ENCODE measurements at places on chromosomes 2 and 18.

- no peak for DNase-seq
Measured at GRCh38 chr18:50665015-50665414, 105.1 kb downstream of the MAPK4 start.

DNA sequence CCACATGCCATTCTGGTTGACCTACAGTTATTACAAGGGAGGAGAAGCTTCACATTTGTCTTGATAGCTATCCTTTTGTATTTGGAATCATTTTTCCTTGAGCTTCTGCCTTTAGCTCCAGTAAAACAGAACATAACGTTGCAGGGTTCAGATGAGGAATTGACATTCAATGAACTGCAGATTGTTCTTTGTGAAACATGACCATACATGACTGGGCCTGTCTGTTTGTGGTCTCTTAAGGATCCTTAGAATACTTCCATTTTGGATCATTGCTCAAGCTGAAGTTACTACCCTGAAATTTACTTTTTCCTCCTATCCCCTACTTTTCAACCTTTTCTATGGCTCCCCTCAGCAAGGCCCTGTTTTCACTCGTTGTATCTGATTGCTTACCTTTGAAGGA, 1281.7 kb upstream of the CELF4 start:
- no peak for DNase-seq

GRCh38 chr2:8676191-8676920, 5.5 kb upstream of the ID2 start:
- no peak for DNase-seq

GRCh38 chr18:63908858-63909257, 1.1 kb downstream of the SERPINB10 start:
- DNase-seq, result no peak

GRCh38 chr18:79755496-79756142, 42.1 kb upstream of the KCNG2 start:
- no peak for DNase-seq

- no peak for DNase-seq
Measured at GRCh38 chr2:59150217-59150849, 909.2 kb upstream of the FANCL start.

GRCh38 chr2:126717928-126718327, 62.0 kb downstream of the GYPC start:
- no peak for DNase-seq

GRCh38 chr2:86097114-86097896, 8.4 kb downstream of the POLR1A start:
- DNase-seq, result no peak

Measured in CD4-positive, alpha-beta T cell treated with Interleukin-15 for 1 hour (primary cell).